Activated naive CD4-positive, alpha-beta T cell (primary cell): ENCODE measurements at places on chromosomes 13 and 19.

- DNase-seq: no peak
Measured at GRCh38 chr19:958967-959855, 24.9 kb upstream of the WDR18 start.

- DNase-seq: no peak
Measured at GRCh38 chr19:49020931-49021895, 2.9 kb downstream of the CGB3 start.

DNA sequence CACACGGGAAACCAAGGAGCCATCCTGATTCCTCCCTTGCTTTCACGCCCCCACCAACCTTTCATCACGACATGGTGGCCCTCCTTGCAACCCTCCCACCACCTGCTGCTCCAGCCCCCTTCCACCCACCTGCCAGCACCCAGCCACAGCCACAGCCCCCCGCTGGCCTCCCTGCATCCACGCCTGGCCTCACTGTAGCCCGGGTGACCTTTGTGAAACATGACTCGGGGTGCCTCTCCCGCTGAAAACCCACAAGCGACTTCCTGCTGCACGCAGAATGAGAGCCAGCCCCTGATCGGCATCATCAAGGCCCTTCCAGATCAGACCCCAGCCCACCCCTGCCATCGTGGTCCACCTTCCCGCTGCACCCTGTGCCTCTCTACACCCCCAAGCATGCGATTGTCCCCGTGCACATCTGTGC lies 14.9 kb downstream of the POP4 start:
- no peak for DNase-seq

GRCh38 chr13:51601601-51602565 lies 17.6 kb downstream of the WDFY2 start:
- no peak for DNase-seq

DNA sequence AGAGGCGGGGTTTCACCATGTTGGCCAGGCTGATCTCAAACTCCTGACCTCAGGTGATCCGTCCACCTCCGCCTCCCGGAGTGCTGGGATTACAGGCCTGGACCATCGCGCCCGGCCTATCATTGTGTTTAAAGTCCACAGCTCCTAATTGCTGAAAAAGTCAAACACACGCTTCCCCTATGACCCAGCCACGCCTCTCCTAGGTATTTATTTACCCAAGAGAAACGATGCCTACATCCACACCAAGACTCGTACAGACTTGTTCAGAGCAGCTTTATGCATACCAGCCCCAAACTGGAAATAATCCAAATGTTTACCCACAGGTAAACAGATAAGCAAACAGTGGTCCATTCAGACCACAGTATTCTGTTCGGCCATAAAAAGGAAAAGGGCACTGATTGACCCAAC lies 15.1 kb downstream of the ZNRF4 start:
- DNase-seq: no peak

DNA sequence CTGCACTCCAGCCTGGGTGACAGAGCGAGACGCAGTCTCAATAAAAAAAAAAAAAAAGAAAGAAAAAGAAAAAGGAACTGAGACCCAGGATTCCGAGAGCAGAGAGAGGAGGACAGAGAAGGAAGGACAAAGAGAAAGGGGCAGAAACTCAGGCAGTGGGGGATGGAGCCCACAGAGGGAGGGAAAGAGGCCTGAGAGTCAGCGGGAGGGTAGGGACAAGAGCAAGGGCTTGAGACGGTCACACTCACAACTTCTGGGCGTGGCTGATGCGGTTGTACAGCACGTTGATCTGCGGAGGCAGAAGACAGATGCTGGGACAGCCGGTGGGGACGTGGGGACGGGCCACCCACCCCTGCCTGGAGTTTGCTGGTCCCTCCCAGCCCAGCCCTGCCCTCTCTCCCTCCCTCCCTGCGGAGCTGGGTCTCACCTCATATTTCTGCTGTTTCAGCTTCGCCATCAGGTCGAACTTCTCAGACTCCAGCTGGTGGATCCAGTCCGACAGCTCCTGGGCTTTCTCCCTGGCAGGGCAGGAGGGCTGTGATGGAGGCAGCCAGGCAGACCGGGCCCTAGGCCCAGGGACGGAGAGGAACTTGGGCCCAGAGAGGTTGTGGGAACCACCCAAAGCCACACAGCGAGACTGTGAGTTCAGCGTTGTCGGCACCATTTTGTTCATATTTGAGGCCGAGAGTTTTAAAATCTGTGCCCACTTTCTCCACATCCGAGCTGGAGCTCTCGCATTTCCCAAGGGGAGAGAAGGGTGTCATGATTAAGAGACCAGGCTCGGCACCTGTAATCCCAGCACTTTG lies 15.2 kb downstream of the TNNT1 start:
- DNase-seq: no peak

GRCh38 chr13:79141082-79141481 lies 265.0 kb downstream of the RBM26 start:
- no peak for DNase-seq

DNA sequence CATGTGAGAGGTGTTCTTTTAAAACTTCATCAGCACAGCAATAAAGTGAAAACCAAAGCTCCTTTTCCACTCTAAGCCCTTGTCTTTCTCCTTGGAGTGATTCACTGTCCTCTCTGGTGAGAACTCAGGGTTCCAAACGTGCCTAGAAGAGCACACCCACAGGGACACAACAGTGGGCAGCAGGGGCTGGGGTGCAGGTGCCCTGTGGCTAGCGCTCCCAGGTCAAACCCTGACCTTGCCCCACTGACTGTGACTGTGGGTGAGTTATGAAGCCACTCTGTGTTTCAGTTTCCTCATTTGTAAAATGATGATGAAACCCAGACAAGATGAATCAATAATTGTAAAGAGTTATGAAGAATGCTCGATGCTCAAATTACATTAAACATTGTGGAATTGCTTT lies 37.6 kb upstream of the IGFL1 start:
- no peak for DNase-seq

- no peak for DNase-seq
Measured at GRCh38 chr19:36265856-36266374, 51.0 kb downstream of the ZNF146 start.

DNA sequence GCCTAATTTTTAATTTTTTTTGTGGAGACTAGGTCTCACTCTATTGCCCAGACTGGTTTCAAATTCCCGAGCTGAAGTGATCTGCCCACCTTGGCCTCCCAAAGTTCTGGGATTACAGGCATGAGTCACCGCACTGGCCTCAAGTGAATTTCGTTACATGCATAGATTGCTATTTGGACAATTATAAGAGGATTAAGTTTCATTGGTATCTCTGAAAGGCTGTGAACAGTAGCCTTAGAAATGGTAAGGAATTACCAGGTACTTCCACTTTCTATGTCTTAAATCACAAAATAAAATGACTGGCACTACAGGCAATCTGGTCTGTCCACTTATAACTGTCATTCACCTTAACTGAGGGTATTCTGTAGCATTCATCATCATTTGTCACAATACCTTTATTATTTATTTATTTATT lies 2.9 kb upstream of the CCDC9 start:
- DNase-seq: no peak

GRCh38 chr19:31591258-31591657 lies 242.0 kb upstream of the TSHZ3 start:
- DNase-seq: no peak

DNA sequence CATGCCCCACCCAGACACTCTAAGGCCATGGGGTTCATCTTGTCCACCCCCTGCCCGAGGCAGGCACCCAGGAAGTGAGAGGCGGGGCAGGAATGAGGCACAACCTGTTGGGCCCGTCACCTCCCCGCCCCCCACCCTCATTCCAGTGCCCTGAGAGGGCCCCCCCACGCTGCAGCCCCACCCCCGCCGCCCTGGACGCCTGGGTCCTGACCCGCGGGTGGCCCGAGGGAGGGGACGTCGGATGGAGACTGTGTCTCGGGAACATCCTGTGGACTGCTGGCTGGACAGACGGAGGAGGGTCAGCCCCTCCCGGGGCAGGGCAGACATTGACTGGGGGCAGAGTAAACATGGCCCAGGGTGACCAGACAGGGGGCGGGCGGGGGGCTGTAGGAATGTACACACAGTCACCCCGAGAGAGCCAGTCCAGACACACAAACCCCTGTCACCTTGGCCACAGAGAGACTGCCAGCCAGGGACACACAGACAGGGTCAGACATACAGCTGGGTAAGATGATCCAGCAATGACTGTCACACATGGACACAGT lies 7.4 kb upstream of the JUNB start:
- no peak for DNase-seq

- DNase-seq: no peak
Measured at GRCh38 chr19:18898607-18899408, 2.9 kb upstream of the CERS1 start.

- no peak for DNase-seq
Measured at GRCh38 chr13:53694814-53695532, 666.4 kb downstream of the OLFM4 start.

GRCh38 chr13:30431269-30431940 lies 9.1 kb downstream of the UBE2L5 start:
- DNase-seq: no peak

GRCh38 chr13:24624801-24625231 lies 55.4 kb upstream of the ATP12A start:
- DNase-seq: no peak
